MV-4-11 (cell line): ENCODE measurements at places on chromosomes 11 and 22.

- DNase-seq = no peak
These were observed 8.3 kb upstream of the ARL14EP start for GRCh38 chr11:30314625-30315024.

DNA sequence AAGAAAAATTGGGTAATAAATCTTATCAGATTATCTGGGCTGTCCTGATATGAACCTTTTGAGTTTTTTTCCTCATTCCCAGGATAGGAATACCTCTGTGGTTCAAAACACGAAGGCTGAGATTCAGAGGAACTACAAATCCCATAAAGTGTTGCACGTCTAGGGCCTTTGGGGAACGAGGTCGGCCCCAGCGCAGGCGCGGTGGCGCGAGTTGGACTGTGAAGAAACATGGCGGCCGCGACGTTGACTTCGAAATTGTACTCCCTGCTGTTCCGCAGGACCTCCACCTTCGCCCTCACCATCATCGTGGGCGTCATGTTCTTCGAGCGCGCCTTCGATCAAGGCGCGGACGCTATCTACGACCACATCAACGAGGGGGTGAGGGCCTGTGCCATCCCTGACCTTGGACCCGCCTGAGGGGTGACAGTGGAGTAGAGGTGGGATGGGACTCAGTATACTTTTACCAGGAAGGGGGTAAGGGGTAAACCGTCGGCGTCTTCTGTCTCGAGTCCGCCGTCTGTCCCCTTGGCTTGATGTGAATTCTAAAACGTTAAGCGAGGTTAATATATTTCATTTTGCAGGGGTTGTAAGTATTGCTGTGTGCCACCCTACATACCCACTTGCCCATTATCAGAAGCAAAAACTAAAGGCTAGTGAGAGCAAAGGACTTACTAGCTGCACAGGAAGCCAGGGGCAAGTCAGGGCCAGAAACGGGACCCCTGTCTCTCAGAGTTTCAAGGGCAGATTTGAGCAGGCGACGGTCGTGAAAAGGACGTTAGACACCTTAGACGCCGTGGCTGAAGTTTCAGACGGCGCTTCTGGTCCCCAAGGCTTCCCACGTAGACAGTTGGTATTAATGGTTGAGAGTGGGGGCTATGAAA, at the start of gene UQCR10:
Gene UQCR10 (plus strand): TSS at position 199 of the 881 bp plus-strand sequence. CDS start 30 bp downstream, at position 229.
- DNase-seq = peak; percentile 91

- DNase-seq = no peak
These were observed 707.9 kb upstream of the ANO5 start for GRCh38 chr11:21485006-21485405.

DNA sequence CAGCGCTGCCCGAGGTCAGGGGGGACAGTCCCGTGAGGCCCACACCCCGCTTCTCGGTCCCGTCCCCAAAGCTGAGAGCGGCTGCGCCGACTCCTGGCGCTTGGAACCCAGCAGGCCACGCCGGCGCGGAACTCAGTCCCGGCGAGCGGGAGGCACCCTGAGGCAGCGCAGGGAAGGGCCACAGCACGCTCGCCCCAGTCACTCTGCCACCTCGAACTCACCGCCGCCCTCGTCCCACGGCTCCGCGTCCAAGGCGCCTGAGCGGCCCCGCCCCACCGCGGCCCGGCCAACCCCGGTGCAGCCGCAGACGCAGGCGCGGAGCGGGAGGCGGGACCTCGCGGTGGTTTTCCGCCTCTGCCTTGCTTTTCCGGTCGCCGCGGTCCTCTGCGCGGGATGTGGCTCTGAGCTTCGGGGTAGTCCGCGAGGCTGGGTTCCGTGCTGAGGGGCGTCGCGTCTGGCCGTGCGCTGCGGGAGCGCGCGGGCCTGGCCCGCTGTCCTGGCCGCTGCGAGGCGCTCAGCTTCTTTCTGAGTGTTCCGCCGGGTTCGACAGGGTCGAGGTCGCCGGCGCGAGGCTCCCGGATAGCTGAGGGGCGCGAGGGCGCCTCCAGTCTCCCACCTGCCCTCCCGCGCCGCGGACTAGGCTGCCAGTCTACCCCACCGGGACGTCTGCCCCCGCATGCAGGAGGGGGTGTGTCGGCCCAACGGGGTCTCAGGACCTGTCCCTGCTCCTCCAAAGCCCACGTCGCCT, at the start of gene CDPF1:
Gene CDPF1 (minus strand): TSS at position 259 of the 748 bp plus-strand sequence. CDS start 2,009 bp downstream, outside the sequence.
- DNase-seq = peak; percentile 86

- DNase-seq = peak; percentile 96
These were observed at the start of gene DRAP1 for GRCh38 chr11:65919141-65919572. Gene DRAP1 (plus strand): TSS chr11:65919426. CDS start chr11:65919502, 76 bp downstream.

DNA sequence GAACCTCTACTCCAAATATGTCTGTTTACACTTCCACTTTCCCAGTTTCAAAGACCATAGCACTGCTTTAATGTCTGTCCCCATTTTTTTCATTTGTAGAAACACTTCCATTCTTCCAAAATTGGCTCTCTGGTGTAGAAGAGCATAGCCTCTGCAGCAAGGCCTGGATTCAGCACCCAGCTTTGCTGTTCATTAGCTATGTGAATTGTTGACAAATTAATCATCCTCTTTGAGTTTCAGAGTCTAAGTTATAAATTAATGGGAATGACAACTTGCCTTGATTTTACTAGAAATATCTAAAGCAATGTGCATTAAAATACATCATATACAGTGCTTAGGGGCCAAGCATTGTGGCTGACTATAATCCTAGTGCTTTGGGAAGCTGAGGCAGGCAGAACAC, 22.4 kb downstream of the GRIA4 start:
- DNase-seq = no peak

- no peak for DNase-seq
These were observed 25.9 kb upstream of the RAB30 start for GRCh38 chr11:83097429-83098075.

DNA sequence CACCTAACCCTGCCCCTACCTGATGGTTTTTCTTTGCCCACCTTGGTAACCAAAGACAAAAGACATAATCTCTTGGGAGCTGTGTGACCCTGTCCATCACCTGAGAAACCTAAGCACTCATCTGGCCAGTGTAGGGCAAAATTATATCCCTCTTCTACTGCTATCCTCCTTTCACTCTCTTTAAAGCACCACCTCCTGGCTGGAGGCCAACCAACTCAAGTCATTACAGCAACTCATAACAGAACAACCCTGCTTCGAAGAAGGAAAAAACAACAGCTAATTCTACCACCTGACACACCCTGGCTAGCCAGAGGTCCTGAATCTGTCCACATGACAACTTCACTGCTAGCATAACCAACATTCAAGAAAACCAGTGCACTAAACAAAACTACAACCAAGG, 45.5 kb downstream of the GAS2 start:
- no peak for DNase-seq

GRCh38 chr22:37336579-37336978, 54.3 kb downstream of the CYTH4 start:
- no peak for DNase-seq

DNA sequence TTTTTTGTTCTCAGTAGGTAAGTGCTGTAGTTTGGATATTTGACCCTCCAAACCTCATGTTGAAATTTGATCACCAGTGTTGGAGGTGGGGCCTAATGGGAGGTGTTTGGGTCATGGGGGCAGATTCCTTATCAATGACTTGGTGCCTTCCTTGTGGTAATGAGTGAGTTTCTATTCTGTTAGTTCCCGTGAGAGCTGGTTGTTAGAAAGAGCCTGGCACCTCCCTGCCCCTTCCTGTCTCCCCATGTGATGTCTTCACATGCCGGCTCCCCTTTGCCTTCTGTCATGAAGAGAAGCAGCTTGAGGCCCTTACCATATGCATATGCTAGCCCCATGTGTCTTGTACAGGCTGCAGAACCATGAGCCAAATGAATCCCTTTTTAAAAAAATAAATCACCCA, 138.3 kb downstream of the TMEM135 start:
- no peak for DNase-seq

DNA sequence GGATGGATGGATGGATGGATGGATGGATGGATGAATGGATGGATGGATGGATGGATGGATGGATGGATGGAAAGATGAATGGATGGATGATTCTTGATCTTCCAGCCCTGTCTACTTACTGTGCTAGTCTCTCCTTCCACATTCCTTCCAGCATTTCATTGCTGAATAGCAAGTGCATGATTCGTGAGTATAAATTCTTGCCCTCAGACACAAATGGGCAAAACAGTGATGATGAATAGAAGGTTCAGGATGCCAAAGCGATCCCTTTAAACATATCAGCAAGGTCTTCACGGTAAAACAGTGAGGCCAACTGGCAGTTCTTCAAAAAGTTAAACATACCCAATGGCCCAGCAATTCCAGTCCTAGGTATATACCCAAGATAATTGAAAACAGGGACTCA, 400.2 kb downstream of the MN1 start:
- no peak for DNase-seq

DNA sequence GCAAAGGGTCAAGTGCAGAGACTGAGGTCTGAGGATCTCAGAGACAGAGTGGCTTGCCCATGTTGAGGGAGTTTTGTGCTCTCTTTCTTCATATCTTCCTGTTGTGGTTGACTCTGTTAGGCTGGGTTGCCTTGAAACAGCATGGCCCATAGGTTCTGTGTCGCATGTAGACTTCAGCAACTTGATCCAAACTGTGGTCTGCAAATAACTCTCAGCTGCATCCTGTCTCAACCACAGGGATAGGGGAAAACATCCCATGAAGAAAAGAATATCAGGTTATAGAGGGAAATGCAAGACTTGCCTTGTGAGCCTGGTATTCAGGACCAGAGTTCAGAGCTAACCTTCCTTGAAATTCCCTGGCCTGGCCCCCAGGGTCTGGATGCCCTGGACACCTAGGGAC, 69.4 kb downstream of the FLI1 start:
- peak; percentile 27 for DNase-seq

DNA sequence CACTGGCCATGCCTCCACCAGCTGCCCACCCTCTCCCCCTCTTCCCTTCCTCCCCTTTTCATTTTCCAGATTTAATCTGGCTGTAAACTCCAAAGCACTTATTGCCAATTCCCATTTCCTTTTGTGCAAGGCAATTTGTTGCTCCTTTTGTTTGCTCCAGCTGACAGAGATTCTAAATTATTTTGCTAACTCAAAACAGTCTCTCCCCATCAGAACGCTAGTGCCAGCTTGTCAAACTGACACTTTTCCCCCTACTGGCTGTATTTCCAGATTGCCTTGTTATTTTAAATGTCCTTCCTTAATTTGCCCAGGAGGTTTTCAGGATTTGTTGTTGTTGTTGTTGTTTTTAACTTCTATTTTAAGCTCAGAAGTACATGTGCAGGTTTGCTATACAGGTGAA, 57.0 kb upstream of the PAK1 start:
- no peak for DNase-seq

- no peak for DNase-seq
These were observed 50.7 kb upstream of the CD44 start for GRCh38 chr11:35088226-35088625.

DNA sequence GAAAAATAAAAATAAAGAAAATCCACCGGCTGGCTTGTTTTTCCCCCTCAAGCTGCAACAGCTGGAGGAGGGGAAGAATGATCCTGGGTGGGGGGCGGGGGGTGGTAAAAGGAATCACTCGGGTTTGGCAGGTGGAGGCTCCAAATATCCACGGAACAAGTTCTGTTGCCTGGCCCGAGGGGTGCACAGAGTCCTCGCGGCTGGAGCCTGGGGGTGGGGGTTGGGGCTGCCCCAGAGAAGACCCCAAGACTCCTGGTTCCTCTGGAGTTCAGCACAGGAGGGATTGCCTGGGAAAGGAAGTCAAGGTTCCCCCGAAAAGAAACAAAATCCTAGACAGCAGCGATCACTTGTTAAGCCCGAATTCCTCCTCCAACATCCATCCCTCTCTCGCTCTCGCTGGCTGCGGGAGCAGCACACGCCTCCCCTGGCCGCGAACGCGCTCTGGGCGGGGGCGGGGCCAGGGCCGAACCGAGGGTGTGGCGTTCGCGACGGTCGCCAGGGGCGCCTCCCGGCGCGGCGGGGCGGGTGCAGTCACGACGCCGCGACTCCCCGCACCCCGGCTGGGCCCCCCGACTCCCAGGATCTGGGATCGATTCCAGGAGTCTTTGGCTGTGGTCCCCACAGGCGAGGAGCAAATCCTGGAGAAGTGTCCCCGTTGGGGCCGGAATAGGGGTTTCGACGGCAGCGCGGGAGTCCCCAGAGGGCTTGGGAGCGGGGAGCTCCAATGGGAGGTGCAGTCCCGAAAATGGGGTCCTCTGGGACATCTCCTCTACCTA, at the start of gene KCNA4:
Gene KCNA4 (minus strand): TSS at position 443 of the 776 bp plus-strand sequence. CDS start 4,352 bp downstream, outside the sequence.
- no peak for DNase-seq

- DNase-seq = no peak
These were observed 5.3 kb upstream of the NHERF4 start for GRCh38 chr11:119179983-119180382.
